ENCODE measurements at places on chromosomes 7 and 10.

DNA sequence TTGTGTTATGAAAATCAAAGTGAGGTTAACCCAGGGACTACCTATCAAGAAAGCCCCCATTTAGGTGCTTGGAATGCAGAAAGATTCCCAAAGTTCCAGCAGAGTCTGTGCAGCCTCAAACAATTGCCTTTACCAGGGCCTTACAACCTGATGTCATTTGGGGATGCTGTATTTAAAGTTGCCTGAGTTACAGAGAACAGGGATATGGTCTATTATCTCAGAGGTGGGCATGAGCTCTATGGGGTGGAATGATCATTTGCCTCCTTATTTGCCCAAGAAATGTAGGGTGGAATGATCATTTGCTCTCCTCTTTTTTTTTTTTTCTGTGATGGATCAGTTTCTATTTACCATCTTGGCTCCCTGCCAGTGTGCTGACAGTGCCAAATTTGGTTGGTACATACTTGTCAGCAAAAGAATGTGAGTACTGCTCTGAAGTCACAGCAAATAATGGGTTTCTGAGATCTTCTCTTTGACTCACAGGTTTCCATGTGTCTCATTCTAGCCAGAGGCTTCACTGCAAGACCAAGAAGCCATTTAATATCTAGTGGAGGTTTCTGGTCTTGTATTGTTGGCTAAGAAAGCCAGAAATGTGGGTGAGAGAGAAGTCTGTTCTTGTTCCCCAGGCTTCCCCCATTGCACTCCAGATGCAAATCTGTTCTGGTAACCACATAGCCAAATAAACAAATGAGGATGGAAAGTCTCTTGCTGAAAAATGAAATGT lies 45.5 kb upstream of the ZNRF2 start:
- DNase-seq: no peak

DNA sequence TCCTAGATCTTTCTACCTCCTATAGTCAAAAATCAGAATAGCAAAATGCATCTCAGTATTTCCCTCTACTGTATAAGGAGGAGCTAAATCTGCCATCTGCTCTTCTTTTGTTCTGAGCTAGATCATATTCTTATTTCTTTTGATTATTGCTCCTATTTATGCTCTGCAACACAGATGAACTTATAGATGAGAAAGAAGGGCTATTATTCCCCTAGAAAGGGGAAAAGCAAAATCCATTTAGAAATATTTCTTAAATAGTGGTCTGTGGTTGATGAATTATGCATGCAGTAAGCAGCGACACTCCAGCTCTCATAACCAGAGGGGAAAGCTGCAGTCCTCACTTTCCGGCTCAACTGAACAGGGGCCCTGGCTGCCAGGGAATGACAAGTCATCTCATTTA lies 207.3 kb upstream of the SORCS1 start:
- no peak for DNase-seq

- no peak for DNase-seq
Observed at GRCh38 chr10:52776471-52776903, 3.9 kb upstream of the MBL2 start.

GRCh38 chr7:138661069-138661635 lies 40.0 kb downstream of the SVOPL start:
- no peak for DNase-seq

- DNase-seq: no peak
Observed at GRCh38 chr7:86592185-86592584, 51.5 kb upstream of the GRM3 start.

DNA sequence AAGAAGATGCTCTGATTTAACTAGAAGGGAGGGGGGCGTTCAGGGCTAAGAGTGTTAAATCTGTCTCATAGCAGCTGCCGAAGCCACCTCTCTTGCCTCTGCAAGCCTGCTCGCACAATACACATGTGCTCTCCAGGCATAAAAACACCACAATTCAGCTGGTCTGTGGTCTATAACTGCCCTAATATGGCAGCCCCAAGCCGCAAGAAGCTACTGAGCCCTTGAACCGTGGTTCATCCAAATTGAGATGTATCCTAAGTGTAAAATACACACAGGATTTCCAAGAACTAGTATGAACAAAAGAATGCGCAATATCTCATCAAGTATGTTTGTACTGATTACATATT lies 70.8 kb upstream of the FGFR2 start:
- DNase-seq: no peak

GRCh38 chr7:85890244-85890811 lies 703.5 kb upstream of the SEMA3D start:
- DNase-seq: no peak

GRCh38 chr10:75150656-75151055 lies 39.2 kb downstream of the SAMD8 start:
- DNase-seq: no peak

- DNase-seq: no peak
Observed at GRCh38 chr10:51567271-51567670, 132.1 kb downstream of the CSTF2T start.

GRCh38 chr10:124388476-124388822 lies 30.3 kb downstream of the OAT start:
- DNase-seq: no peak

DNA sequence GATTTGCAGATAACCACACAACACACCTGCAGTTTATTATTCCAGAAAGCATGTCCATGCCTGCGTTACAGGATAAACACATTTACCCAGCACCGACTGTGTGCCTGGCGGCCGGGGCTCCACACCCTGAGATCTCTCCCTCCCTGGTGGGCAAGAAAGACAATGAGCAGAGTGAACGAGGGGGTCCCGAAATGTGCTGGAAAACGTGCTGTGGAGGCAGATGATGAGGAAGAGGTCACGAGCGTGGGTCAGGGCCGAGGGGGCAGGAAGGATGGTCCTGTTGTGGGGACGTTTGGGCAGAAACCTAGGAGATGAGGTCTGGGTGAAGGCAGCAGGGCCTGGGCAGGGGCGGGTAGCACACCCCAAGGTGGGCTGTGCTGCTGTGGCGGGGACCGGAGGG lies 86.9 kb downstream of the DYNC2I1 start:
- no peak for DNase-seq

- no peak for DNase-seq
Observed at GRCh38 chr7:149620961-149621360, 123.4 kb upstream of the ZNF746 start.

- no peak for DNase-seq
Observed at GRCh38 chr10:95728526-95728925, 27.4 kb upstream of the ENTPD1 start.

DNA sequence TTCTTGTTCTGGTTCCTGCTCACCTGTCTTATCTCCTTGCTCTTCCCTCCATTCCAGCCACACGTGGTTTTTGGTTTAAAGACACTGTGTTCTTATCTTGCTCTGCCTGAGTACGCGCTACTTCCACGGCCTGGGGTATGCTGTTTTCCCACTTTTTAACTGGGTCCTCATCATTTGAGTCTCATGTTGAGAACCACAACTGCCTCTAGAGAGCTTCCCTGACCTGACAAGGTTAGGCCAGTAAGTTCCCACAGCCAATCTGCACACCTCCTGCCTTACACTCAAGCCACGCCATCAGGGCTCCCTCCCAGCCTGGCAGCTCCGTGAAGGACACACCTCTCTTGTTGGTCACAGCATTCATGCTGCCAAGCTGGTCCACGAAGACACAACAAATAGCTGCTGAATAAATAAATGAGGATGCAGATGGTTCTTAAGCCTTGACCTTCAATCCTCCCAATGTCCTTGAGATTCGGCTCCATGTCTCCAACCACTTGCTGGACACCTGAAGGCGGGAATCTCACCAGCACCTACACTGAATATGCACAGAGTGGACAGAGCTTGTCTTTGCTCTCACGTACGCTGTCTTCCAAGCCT lies 201.7 kb upstream of the KLF14 start:
- DNase-seq: no peak

DNA sequence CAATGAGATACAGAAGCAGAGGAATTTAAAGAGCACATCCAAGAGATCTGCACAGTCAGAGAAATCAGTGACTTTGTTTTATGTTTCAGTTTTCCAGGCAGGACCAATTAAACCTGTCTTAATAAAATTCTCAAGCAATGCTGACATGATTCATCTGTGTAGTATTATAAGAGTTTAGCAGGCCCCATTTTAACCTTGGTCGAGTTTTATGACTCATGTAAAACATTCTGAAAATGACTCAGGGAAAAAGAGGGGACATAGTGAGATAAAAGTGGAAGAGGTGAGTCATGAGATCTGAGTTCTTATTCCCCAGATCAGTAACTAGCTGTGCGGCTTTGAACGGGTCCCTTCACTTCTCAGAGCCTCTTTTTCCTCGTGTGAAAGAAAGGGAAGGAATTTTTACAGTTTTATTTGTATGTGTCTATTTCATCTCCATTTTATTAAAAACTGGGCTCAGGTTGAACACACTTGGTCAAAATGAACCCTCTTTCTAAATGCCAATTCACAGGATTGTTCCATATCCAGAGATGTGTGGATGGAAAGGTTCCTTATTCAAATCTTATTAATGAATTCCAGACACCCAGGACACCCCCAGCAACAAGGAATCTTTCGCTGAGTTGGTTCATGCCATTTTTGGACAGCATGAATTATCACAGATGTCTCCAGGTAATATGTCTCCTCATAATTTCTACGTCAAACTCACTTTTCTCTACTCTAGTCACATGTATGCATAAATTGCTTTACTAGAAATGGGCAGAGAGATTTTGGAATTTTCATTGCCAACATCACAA lies 143.2 kb downstream of the JAZF1 start:
- peak; percentile 26 for DNase-seq

DNA sequence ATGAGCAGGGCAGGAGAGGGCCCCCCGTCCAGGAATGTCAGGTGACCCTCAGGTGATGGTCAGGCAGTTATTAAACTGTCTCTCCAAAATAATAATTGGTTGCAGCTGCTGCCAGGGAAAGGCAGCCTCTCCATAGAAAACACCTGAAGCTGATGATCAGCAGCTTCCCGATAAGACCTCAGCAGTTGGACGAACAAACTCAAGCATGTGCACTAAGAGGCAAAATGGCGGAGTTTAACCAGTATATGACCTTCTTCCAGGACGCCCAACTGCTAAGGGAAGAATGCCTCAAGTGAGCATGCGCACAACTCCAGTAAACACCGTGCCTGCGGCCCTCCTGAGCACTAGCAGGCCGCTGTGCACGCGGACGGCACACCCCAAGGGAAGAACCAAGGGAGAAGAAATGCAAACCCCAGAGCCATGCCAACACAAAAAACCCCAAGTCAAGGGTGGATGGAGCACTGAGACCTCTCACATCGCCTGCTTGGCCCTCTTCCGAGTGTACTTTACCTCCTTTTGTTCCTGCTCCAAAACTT lies 38.9 kb upstream of the ADARB2 start:
- no peak for DNase-seq

DNA sequence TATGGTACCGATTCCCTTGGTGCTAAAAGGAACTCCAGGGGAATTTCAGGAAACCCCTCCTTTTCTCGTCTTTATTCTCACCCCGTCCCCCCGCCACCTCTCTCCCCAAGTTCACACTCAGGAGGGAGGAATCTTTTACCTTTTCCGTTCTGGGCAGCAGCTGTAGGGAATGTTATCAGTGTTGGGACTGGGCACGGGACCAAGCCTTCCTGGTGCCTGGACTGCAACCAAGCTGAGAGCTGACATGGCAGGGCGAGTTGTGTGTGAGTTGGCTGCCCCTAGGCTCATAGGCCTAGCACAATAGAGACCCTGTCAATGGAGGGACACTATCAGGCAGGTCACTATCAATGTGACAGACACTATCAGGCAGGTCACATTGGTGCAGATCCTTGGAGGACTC lies 121.4 kb downstream of the TCF7L2 start:
- DNase-seq: no peak
